Renal cortical epithelial cell (primary cell): ENCODE measurements at places on chromosomes 13 and 19. TPM values are rescaled to one million over a fixed set of nuclear protein-coding genes. Genes with fewer than 3 reads are reported as not detected.

DNA sequence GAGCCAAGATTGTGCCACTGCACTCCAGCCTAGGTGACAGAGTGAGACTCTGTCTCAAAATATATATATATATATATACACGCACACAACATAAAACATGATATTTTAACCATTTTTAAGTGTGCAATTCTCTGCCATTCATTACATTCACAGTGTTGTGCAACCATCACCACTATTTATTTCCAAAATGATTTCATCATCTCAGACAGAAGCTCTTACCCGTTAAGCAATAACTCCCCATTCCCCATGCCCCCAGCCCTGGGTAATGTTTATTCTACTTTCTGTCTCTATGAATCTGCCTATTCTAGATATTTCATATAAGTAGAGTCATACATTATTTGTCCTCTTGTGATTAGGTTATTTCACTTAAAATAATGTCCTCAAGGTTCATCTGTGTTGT lies 20.3 kb downstream of the WDR88 start:
- DNase-seq: no peak

DNA sequence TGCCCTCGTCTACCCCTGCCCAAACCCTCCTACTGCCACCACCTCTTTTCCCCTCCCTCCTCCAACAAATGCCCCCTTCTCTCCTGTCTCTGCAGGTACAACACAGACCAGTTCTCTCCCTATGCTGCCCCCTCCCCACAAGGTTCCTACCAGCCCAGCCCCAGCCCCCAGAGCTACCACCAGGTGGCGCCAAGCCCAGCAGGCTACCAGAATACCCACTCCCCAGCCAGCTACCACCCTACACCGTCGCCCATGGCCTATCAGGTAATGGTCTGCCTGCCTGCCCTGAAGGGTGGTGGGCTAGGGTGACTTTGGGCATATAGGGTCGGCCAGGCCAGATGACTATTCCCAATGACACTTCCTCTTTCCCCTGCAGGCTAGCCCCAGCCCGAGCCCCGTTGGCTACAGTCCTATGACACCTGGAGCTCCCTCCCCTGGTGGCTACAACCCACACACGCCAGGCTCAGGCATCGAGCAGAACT lies 6.5 kb upstream of the TIMM50 start:
- no peak for DNase-seq

Gene ZNF667
- 3.3 and 13.4 TPM in 2 replicates for total RNA-seq

Gene ARHGEF18
- 53.0 and 66.0 TPM in 2 replicates for total RNA-seq

- DNase-seq: no peak
Observed at GRCh38 chr19:1093811-1094553, 1.2 kb downstream of the POLR2E start.

GRCh38 chr19:38395381-38396114 lies 7.1 kb downstream of the SPRED3 start:
- DNase-seq: no peak

DNA sequence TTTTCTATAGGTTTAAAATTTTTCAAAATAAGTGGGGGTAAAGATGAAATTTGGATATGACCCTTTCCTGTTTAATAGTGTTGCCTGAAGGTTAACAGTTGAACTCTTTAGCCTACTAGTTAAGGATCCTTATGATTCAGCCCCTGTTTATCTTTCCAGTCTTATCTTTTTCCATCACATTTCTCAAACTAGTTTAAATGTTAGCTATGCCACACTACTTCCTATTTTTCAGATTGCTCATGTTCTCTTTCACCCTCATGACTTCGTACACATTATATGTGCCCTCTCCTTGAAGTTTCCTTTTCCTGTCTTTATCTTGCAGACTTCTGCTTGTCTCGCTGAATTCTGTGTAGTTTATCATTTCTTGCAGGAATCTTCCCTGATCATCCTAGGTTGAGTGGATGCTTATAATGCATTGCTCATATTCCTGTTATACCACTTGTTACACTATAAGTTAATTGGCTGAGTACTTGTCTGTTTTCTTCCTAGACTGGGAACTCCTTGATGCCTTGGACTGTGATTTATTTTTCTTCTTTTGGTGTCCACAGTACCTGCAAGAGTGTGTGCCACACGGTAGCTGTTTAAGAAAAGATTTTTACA lies 86.7 kb downstream of the FNDC3A start:
- DNase-seq: no peak

Gene IGSF23
- 0.17 and 2.7 TPM in 2 replicates for total RNA-seq

DNA sequence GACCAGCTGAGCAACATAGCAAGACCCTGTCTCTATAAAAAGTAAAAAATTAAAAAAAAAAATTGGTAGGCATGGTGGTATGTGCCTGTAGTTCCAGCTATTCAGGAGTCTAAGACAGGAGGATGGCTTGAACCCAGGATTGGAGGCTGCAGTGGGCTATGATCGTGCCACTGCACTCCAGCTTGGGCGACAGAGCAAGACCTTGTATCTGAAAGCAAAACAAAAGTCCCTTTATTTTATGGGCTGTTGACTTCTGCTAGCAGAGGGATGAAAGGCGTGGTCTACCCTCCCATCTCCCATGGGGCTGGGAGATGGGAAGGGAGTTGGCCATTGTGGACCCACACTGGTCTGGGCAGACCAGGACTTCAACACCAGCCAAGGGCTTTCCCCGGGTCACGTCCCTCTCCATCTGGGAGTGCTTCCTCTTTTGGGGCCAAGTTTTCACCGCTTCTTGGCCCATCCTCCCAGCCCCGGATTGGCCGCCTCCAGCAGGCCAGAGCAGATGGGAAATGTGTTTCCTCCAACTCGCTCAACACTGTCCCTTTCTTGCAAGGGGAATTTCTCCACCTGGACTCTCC lies 2.2 kb upstream of the TNFSF9 start:
- DNase-seq: no peak

- DNase-seq: no peak
Observed at GRCh38 chr19:34310494-34310981, 54.5 kb upstream of the GPI start.

GRCh38 chr13:49020940-49021553 lies 45.3 kb downstream of the FNDC3A start:
- DNase-seq: peak; percentile 24

Gene GRK1
- total RNA-seq: 0.17 TPM in 1 of 2 replicates, not detected in the other

DNA sequence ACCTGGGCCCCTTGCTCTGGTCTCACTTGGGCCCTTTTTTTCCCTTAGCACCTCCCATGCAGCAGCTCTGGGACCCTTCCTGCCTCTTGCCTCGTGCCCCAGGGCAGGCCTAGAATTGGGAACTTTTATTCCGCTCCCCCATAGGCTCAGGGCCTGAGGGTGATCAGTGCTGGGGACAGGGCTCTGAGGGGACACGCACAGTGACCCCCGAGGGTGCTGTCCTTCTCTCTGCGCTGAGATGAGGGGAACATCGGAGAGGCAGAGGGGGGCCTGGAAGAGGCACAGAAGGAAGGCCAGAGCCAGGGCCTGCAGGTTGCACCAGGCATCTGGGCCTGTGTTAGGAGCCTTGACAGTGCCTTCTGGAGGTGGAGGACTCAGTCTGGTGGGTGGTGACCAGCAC lies 10.8 kb downstream of the EPN1 start:
- DNase-seq: no peak

Gene SCGB2B2
- total RNA-seq: 0.15 TPM in 1 of 2 replicates, not detected in the other

DNA sequence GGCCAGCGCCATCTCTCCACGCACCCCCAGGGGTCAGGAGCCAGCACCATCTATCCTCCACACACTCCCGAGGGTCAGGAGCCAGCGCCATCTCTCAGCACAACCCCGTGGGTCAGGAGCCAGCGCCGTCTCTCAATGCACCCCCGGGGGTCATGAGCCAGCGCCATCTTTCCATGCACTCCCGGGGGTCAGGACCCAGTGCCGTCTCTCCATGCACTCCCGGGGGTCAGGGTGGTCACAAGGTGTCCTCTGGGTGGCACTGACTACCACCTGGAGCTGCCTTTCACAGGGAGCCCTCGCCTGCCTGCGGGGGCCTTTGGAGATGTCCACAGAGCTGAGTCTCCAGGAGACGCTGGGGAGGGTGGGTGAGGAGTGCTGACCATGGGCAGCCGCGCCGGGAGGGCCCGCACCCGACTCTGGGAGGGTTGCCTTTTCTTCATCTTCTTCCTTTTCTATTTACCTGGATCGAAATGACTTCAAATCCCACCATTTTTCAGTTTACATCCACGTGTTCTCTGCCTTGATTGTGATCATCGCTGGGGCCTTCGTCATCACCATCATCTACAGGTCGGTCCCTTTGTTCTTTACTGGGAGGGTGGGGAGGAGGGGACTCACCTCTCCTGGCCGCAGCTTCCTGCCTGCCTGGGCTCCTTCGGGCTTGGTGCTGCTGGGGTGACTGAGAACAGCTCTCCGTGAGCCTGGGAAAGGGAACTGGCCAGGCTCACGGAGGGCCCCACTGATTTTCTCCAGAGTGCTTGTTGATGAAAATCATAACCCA lies 19.1 kb downstream of the TEX29 start:
- no peak for DNase-seq

DNA sequence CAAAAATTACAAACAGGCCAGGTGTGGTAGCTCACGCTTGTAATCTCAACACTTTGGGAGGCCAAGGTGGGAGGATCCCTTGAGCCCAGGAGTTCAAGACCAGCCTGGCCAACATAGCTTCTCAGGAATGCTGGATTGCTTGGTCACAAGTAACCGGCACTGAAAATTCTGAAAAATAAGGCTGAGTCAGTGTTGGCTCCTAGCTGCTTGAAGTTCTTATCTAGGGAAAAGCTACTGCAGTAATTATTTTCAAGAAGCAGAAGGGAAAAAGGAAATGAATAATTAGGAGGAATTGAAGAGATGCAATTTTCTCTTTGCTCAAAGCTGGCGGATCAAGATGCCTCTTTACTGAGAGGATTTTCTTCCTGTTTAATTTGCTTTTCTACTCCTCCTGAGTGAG lies 75.0 kb upstream of the GTF3A start:
- no peak for DNase-seq

DNA sequence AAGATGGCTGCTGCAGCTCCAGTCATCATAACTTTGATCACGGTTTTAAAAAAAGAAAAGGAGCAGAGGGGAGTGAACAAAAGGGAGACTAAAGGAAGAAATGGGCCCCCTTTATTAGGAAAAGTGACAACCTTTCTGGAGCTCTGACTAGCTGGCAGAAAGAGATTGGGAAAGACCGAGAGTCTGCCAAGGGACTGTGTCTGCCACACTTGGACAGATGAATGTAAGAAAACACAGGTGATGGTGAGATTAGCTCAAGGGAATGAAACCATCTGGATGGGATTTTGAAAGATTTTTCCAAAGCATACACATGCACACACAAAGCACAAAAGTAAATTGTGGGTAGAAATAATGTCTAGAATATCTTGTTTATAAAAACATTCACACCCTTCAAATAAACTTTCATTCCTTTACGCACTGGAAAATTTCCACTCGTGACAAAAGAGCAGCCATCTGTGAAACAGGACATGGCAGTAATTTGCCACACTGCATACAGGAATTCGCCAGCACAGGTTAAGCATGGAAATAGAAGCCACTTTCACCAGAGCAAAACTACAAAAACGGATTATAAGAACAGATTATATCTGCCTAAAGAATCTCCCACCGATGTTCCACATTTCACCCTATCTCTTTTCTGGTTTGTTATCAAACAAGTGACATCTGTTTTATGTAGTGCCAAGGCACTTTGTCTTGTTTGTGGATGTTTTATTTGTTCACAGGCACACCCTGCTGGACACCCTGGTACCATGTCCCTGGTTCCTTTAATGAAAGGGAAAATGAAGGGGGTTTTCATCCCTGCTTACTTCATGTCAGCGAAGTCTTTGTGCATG lies 819.5 kb downstream of the DIAPH3 start:
- DNase-seq: no peak

GRCh38 chr19:1933942-1934341 lies 7.0 kb upstream of the CSNK1G2 start:
- DNase-seq: no peak

DNA sequence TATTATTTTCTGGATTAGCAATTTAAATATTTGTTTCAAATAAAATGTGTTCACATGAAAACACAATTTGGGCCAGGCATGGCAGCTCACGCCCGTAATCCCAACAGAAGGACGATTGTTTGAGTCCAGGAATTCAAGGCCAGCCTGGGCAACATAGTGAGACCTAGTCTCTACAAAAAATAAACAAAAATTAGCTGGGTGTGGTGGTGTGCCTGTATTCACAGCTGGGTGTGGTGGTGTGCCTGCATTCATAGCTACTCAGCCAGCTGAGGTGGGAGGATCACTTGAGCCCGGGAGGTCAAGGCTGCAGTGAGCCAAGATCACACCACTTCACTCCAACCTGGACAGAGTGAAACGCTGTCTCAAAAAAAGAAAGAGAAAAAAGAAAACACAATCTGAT lies 46.4 kb downstream of the KPNA3 start:
- DNase-seq: no peak

GRCh38 chr19:29402563-29402962 lies 123.2 kb upstream of the VSTM2B start:
- DNase-seq: no peak
